8988T (cell line): ENCODE measurements at places on chromosomes 5 and 9.

DNA sequence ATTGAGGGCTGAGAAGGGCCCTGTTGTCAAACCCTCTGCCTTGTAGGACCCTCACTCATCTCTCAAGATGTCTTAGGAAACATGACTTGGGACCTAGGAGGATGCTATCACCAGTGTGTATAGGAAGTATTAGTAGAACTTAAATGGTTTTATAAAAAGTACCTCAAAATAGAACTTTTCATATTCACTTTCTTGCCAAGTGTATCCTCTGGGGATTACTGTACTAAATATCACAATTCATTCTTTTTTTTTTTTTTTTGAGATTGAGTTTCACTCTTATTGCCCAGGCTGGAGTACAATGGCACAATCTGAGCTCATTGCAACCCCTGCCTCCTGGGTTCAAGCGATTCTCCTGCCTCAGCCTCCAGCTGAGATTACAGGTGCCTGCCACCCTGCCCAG lies 56.2 kb downstream of the ARHGEF28 start:
- no peak for DNase-seq

DNA sequence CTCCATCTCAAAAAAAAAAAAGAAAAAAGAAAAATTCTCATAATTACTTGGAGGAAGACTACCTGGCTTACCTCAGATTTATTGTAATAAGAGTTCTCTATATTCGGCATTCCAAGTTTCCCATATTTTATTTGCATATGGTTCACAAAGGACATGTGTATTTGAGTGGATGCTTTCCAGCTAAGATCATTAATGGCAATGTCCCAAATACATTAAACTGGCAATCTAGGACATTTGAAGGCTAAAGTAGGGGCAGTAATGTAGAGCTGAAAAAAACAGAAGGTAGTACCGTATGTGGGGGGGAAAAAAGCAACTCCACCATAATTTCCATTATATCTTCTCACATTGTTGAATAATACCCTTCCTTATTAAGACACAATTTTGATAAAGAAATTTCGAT lies 4.9 kb downstream of the TUT7 start:
- DNase-seq, result no peak

GRCh38 chr5:178467568-178468195 lies 122.5 kb downstream of the COL23A1 start:
- DNase-seq, result no peak

GRCh38 chr9:96192710-96193109 lies 109.3 kb downstream of the HSD17B3 start:
- no peak for DNase-seq
